ENCODE measurements at places on chromosomes 7 and 10.

GRCh38 chr7:1357601-1358271 lies 101.5 kb downstream of the MICALL2 start:
- no peak for DNase-seq

DNA sequence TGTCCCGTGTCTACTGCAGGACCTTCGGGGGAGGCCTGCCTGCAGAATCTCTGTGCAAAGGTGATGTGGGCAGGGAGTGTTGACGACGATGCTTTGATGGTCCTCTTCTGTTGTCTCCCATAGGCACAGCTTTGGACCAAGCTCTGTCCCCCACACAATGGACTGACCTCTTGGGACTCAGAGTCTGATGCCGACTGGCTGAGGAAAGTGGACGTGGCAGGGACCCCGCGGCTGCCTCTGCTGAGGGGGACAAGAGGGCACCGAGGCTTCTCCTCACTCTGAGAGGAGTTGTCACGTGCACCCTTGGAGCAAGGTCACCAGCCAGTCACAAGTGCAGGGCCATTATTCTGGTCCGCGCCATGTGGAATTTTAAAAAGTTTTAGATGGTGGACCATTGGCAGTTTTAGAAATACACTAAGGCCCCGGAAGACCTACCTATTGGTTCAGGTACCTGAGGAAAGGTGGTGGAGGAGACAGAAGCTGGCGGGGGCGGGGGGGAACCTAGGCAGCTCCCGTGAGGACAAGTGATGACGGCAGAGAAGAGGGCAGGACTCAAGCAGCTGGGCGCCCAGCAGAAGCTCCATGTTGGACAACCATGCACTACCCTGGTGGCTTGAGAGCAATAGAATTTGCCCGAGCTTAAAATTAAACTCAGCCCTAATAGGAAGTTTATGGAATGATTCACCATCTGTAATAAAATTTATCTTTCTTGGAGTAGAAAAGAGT lies 331.4 kb downstream of the PTPRN2 start:
- DNase-seq = no peak

- no peak for DNase-seq
Observed at GRCh38 chr7:77738871-77739270, 42.6 kb downstream of the RSBN1L start.

DNA sequence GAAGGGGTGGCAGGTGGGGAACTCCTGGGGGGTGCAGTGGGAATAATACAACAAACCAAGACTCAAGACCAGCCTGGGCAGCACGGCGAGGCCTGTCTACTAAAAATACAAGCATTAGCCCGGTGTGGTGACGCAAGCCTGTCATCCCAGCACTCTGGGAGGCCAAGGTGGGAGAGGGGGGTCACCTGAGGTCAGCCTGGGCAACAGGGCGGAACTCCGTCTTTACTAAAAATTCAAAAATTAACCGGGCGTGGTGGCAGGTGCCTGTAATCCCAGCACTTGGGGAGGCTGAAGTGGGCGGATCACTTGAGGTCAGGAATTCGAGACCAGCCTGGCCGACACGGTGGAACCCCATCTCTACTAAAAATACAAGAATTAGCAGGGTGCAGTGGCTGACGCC lies 48.4 kb upstream of the ELFN1 start:
- DNase-seq = no peak

- no peak for DNase-seq
Observed at GRCh38 chr7:15257689-15258088, 304.1 kb downstream of the AGMO start.

DNA sequence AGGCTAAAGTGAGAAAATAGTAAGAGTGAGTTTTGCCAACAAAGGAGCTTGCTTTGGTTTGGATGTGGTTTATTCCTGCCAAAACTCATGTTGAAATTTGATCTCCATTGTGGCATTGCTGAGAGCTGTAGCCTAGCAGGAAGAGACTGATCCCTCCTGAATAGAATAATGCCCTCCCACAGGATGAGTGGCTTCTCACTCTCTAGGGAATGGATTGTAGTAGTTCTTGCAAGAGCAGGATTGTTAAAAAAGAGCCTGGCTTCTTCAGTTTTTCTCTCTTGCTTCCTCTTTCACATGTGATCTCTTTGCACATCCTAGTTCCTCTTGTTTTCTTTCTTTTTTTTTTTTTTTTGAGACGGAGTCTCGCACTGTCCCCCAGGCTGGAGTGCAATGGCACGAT lies 34.4 kb downstream of the ASAH2 start:
- DNase-seq = no peak

DNA sequence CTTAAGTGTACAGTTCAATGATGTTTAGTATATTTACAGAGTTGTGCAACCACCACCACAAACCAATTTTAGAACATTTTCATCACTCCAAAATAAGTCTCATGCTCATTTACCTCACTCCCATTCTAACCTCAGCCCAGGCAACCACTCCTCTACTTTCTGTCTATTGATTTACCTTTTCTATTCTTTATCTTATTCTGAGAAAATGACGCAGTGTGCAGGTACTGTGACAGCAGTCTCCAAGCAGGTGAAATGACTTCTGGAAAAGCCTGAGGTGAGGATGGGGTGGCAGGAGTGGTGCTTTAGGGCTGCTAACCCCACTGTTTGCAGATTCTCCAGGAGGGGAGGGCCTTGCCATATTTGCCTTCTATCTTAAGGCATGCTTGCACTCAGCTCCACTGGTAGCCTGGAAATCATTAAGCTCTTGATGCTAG lies 39.5 kb downstream of the GARS1 start:
- DNase-seq = no peak

GRCh38 chr10:114250236-114250635 lies 11.2 kb downstream of the VWA2 start:
- no peak for DNase-seq

DNA sequence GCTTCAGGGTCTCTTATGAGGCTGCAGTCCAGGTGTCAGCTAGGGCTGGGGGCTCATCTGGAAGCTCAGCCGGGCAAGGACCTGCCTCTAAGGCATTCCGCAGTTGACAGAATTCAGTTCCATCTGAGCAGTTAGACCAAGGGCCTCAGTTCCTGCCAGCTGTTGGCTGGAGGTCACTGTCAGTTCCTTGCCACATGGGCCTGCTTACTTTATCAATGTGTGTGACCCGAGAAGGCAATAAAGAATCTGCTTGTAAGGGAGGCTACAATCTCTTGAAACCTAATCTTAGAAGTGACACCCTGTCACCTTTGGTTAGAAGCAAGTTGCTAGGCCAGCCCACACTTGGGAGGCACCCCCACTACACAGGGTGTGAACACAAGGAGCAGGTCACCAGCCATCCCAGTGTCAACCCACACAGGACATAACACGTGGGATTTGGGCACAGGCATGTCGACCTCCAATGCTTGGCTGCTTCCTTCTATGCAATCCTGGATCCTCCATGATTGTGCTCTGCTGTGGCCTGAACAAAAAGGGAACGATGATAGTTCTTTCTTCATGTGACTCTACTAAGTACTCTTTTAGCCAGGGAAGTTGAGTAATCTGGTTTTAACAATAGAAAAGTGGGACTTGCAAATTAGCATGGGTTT lies 41.8 kb downstream of the MTURN start:
- no peak for DNase-seq

- DNase-seq = no peak
Observed at GRCh38 chr7:134897936-134898335, 88.4 kb upstream of the AGBL3 start.

DNA sequence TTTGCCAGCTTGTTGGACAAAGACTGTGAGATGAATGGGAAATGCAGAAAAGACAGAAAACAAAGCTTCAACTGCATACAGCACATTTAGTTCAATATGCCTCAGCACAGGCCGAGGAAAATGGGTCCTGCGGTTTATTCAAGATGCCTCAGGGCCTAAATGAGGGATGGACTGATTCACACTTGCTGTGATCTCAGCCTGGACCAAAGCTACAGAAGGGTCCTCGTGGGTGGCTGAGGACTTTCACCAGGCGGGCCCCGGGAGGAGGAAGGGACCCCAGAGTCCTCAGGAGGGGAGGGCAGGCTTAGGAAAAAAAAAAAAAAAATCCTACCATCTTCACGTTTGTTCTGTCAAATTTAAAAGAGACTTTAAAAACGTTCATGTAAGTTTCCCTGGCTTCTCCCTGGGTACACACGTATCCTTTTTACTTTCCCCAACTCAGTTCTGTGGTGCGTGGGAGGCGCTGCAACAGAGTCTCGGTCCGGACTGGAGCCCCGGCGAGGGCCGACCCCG lies 624 bp upstream of the ZNF783 start:
- peak; percentile 12 for DNase-seq

- no peak for DNase-seq
Observed at GRCh38 chr10:93193906-93194305, 120.2 kb downstream of the CYP26A1 start.

- DNase-seq = no peak
Observed at GRCh38 chr7:35501681-35502080, 193.3 kb downstream of the HERPUD2 start.

DNA sequence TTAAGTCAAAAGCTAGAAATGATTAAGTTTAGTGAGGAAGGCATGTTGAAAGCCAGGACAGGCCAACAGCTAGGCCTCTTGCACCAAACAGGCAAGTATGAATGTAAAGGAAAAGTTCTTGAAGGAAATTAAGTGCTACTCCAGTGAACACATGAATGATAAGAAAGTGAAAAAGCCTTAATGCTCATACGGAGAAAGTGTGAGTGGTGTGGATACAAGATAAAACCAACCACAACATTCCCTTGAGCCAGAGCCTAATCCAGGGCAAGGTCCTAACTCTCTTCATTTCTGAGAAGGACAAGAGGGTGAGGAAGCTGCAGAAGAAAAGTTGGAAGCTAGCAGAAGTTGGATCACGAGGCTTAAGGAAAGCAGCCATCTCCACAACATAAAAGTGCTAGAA lies 53.0 kb downstream of the DNAJC1 start:
- no peak for DNase-seq

GRCh38 chr7:20417260-20417659 lies 86.6 kb downstream of the ITGB8 start:
- no peak for DNase-seq

DNA sequence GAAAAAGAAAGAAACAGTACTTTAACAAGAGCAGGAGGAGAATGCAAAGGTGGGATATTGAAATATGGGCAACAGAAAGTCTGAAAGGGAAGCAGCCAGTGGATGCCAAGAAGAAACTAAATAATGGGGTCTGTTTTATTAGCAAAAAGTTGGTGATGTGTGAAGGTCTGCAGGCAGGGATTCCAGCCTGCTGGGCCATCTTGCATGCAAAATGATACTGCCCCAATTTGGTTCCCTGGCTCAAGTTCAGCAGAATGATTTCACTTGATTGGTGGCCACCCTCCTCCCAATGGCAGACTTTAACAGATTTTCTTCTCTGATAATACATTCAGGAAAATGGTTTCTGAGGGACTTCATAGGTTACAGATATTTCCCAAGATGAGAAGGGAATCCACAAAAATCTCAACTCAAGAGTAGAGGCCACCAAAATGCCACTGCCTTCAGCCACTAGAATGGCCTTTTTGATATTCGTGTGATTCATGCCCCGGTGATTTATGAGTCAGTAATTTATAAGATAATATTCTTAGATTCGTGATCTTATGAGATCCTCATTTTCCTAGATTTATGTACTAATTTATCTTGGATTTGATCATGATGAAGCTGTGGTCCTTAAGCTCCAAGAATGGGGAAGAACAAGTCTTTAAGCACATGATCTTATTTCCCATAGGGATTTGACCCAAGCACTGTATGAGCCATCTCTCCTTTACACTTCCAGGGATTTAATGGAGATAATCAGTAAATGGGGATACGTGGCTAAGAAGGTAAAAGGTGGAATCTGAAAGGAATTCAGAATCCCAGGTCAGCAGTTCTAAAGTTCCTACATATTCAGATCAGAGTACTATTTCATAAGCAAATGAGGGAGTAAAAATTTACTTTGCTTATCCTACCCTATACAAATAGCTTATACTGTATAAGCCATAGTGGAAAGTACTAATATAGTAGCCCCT lies 32.3 kb upstream of the ADD3 start:
- DNase-seq = no peak

- no peak for DNase-seq
Observed at GRCh38 chr10:17381502-17382142, 72.8 kb downstream of the ST8SIA6 start.

GRCh38 chr10:21813946-21814345 lies 189.6 kb downstream of the DNAJC1 start:
- no peak for DNase-seq

- DNase-seq = no peak
Observed at GRCh38 chr10:11150879-11151415, 133.3 kb downstream of the CELF2 start.

DNA sequence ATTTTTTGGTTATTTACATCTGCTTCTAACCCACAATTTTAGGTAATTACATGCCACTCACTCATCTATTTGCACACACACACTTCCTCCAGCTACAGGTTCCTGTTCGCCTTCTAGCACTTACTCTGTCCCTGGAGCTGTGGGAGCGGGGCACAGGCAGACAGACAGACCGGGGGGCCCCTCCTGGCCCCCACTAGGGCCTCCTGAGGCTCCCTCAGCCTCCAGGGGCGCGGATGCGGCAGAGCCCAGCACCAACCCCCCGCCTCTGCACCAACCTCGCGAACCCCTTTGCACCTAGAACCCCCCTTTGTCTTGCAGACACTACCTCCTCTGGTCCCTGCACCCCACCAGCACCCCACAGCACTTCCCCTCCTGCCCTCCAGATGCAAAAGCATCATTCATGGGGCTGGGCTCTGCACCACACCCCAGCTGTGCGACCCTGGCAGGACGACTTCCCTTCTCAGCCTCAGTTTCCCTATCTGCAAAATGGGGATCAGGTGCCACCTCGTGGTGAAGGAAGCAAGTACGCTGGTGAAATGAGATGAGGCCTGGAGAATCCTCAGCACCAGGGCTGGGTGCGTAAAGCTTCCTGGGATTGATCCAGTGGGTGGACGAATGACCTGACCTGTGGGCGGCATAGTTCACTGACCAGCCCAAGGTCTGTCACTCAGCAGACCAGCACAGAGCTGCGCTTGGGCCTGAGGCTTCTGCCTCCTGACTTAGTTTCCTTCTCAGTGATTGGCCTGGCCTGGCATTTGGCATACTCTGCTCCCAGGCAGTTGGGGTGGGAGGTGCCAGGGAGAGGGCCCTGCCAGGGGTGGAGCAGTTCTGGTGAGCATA lies 37.9 kb downstream of the ELFN1 start:
- no peak for DNase-seq

GRCh38 chr7:76304888-76305375 lies 2.5 kb downstream of the HSPB1 start:
- no peak for DNase-seq

GRCh38 chr7:125370502-125370901 lies 440.9 kb upstream of the POT1 start:
- no peak for DNase-seq

- DNase-seq = no peak
Observed at GRCh38 chr7:101804967-101805366, 12.5 kb upstream of the CUX1 start.

All from right renal pelvis (tissue), 4 donors.